ENCODE measurements at places on chromosomes 13 and 19.

DNA sequence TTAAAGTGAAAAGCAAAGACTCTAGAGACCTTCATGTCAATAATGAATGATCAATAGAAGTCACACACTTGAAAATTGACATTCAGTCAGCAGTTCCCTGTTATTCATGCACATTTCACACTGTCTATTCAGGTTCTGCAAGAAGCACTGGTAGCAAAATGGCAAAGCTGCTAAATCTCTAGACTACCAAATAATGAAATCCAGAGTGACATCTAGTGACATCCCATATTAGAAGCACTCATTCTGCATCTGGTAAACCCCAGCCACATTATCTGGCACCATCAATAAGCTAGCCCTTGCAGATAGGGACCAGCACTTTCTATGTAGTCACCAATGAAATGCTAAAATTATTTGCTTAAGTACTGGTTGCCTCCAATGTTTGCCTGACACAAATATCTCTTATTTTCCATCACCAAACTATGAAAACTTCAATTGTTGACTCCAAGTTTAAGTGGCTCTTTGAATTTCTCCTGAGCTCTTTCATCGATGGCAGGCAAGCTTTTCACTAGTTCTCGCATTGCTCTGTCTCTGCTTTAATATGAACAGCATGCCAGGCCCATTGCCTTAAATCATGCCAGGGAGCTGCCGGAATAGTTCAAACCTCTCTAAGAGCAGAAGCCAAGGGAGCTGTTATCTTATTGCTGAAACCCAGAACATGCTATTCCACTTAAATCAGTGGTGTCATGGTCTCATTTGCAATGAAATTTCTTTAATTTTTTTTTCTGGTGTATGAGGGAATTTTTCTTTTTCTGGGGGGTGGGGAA lies 409.9 kb downstream of the MZT1 start:
- DNase-seq, result no peak

- DNase-seq, result no peak
These were observed 6.4 kb downstream of the ZNF808 start for GRCh38 chr19:52533901-52534300.

DNA sequence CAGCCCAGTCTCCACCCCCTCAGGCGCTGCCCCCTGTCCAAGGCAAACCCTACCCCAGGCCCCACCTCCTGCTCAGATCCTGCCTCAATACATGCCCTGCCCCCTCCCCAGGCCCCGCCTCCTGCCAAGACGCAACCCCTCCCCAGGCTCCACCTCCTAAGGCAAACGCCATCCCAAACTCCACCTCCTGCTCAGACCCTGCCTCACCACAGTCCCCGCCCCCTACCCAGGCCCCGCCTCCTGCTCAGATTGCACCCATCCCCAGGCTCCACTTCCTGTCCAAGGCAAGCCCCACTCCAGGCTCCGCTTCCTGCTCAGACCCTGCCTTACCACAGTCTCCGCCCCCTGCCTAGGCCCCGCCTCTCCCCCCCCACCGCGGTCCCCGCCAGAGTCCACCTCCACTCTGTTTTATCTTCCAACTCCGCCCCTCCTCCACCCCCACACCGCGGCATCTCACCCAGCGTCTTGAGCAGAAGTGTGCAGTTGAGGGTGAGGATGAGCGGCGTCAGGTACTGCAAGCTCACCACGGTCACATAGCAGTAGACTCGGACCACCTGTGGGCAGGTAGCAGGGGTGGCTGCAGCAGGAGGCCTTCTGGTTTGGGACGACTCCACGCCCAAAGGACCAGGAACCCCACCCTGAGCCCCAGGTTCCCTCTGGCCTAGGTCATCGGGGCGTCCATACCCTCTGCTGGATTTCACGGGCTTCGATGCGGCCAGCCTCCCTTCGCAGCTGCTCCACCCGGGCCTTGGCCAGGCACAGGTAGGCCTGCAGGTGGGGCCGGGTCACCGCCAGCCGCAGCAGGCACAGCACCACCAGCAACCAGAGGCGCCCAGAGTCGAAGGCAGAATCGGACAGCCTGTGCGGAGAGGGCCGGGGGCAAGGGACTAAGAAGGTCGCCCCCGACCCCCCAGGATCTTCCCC lies 17.7 kb downstream of the TMEM161A start:
- DNase-seq, result no peak

DNA sequence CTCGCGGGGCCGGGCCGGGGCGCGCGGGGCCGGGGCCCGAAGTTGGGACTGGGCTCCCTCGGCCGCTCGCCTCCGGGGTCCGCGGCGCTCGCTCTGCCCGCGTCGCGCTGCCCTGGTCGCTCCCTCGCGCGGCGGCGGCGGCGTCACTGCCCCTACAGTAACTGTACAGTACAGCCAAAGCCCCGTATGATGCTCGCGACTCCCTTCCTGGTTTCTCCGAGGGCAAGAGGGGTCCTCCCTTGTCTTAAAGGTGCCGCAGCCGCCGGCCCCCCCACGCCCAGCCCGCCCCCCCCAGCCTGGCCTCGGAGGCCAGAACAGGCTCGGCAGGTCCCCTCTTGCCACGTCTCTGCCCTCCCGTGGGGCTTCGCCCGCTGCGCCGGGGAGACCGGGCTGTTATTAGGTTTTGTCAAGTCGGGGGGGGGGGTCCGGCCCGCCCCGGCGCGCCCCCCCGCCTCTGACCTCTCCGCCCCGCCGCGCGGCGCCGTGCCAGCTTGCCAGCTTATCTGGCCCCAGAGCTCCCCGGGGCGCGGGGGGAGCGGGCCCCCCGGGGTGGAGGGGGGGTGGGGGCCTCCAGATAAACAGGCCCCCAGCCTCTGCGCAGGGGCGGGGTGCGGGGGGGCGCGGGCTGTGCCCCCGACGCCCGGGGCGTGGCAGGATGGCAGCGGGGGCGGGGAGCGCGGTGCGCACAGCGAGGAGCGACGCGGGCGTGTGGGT lies at the start of gene ZBTB7A:
TSS of gene ZBTB7A (minus strand) at position 218 of the 714 bp plus-strand sequence. CDS start 11,667 bp downstream, outside the sequence.
- peak; percentile 89 for DNase-seq

DNA sequence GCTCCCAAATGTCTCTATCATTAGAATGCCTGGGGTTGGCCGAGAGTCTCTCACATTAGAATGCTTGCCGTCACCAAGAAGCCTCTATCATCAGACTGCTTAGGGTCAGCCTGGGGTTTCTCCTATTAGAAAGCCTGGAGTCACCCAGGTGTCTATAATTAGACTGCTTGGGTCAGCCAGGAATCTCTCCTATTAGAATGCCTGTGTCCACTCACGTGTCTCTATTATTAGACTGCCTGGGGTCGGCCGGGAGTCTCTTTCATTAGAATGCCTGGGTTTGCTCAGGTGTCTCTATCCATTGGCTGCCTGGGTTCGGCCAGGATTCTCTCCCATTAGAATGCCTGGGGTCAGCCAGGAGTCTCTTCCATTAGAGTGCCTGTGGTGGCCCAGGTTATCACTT lies 1453.1 kb downstream of the UQCRFS1 start:
- no peak for DNase-seq

- DNase-seq, result no peak
These were observed 260.8 kb downstream of the EFNB2 start for GRCh38 chr13:106274551-106275203.

- DNase-seq, result no peak
These were observed 3.4 kb downstream of the PCDH9 start for GRCh38 chr13:67226696-67227095.

DNA sequence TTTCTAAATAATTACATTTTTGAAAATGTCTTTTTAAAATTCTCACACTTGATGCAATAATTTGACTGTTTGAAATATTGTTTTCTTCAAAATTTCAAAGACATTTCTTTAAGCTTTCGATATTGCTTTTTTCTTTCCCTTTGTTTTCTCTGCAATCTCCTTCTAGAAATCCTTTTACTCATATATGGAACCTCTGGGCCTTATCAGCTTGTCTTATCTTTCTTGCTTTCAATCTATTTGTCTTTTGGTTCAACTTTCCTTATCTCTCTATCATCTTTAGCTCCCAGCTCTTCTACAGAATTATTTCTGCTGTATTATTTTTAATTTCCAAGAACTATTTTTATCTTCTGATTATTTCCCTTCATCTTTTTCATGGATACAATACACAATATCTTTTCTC lies 80.7 kb upstream of the DIAPH3 start:
- DNase-seq, result no peak

- DNase-seq, result no peak
These were observed 5.7 kb downstream of the SLC8A2 start for GRCh38 chr19:47465957-47466356.

DNA sequence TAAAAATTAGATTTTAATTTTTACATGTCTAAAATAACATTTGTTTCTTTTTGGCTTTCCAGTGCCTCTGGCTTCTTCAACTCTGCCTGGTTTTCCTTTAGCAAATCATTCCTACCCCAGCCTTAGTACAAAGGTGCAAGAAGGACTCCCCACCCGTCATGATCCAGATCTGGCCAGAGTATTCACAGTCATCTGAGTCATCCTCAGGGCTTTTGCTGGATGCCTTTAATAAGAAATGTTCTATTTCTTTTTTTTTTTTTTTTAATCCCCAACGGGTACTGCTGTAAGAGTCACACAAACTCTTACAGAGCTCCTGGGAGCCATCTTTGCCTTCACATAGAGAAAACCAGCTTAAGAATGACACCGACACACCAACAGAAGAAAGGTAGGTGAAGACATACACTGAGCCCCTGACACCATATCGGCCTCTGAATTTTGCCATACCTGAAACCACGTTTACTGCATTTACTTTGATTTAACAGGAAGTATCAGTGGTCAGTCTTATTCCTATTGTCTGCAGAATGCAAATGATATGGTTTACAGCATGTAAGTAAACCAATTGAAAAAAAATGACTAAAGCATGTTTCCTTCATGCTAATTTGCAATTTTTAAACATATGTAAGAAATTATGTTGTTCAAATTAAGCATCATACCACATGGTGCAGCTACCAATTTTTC lies 184.4 kb downstream of the NALCN start:
- no peak for DNase-seq

DNA sequence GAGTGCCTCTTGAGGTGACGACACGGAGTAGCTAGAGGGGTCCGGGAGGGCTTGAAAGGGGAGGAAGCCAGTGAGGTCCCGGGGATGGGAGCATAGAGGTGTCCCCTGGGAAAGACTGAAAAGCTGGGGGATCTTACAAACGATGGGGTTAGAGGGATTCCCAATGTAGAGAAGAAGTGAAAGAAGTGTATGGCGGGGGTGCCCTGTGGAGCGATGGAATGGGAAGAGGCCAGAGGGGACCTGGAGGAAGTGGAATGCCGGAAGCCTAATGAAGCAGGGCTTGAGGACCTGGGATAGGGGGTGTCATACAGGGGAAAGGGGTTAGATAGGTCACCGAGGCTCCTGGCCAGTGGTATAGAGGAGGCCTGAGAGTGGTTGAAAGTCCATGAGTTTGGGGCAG lies 580 bp downstream of the AP2A1 start:
- DNase-seq, result no peak

DNA sequence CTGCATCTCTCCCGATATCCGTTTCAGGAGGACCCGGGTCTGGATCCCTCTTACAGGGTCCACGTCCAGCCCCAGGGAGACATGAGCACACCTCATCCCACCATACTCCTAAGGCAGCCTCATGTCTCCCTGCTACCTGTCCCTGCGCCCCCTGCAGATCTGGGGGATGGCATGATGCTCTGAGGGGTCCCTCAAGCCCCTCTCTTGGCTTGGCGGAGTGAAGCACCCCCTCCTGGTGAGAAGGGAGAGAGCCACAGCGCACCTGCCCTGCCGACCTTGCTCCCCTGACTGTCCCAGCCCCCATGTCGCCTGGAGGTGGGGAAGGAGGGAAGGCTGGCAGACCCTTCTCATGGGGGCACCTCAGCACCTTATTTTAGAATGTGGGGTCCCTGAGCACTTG lies 21.5 kb upstream of the ARHGEF7 start:
- no peak for DNase-seq

DNA sequence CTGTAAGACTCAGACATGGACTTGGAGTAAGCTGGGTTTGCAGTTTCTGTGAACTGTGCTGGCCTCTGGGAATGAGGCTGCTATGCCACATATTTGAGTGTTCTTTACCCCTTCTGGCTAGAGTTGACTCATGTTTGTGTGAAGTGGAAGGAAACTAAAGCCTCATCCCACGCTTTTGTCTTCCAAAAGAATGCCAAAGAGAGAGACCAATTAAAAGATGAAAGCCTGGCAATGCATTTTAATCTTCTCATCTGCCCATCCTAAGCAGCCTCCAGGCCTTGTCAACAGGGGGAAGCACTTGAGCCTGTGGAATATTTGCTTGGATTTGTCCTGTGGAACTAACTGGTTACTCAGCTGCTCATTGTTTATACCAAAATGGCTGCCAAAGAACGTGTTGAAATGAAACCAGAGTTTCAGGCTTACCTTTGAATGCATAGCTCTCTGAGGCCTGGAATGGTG lies 49.1 kb downstream of the LMO7 start:
- DNase-seq, result no peak

DNA sequence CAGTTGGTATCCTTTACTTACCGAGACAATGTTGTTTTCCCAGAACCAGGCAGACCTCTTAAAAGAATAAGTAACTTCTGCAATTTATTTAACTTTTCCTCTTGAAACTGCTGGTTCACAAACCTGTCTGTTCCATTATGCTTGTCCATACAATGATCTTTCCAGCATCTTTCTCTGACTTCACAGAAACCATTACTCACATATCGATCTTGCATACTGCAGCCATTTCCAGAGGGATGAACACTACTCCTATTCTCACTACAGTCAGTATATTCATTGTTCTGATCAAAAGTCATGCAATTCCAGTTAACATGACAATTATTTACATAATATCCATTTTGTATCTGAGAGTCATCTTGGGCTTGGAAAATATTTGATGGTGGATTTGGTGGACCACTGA lies 2.8 kb downstream of the N4BP2L2 start:
- no peak for DNase-seq

DNA sequence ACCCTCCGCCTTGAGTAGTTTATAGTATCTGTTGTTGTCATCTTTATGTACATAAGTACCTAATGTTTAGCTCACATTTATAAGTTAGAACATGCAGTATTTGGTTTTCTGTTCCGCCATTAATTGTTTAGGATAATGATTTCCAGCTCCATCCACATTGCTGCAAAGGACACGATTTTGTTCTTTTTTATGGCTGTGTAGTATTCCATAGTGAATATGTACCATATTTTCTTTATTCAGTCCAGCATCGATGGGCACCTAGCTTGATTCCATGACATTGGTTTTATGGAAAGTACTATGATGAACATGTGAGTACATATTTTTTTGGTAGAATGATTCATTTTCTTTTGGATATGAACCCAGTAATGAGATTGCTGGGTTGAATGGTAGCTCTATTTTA lies 174.4 kb upstream of the SPRY2 start:
- DNase-seq, result no peak

DNA sequence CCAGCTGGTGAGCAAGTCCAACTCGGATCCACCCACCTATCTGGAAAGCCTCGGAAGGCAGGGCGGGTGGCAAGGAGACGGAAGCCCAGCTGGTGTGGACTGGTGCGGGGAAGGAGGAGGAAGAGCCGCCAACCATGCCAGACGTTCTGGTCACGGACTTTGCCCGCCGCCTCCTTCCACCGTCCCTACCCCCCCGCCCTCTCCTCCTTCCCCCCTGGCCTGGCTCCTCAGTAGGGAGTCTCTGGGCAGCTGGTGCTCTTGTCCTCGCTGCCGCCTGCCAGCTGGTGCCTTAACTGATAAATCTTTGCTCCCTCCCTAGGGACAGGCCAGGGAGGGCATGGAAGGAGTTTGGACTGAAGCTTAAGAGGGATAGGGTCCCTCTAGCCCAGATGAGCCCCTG lies 4.8 kb downstream of the SYNGR4 start:
- DNase-seq, result no peak

GRCh38 chr13:50523307-50523706 lies 320.2 kb downstream of the DLEU7 start:
- no peak for DNase-seq

GRCh38 chr13:46388846-46389245 lies 1.8 kb upstream of the RUBCNL start:
- no peak for DNase-seq

Data from stimulated activated effector memory CD8-positive, alpha-beta T cell treated with anti-CD3 and anti-CD28 coated beads, Interleukin-12 subunit alpha, Interleukin-12 subunit beta, amount 100 ng/mL, for 72 hours (primary cell).